ENCODE measurements at places on chromosomes 13 and 19.

DNA sequence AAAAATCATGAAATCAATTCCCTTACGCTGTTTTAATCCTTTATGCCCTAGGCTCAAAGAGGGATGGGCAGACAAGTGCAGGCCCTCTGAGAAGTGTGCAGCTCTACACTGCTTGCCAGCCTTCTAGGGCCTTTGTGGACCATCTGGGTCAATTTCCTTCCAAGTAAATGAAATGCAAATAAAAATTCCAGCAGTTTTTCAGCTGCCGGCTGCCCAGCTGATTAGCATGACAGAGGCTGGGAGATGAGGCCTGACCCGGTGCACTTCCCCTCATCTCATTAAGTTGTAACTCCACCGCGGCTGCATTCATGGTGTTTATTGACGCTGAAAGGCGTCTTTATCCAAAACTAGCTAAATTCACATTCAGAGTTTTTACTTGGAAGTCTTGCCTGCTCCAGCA lies 47.5 kb upstream of the GSX1 start:
- DNase-seq, result no peak

- no peak for DNase-seq
Measured at GRCh38 chr19:53007200-53007599, 6.5 kb upstream of the ERVV-1 start.

GRCh38 chr19:13723206-13723605 lies 41.1 kb upstream of the MRI1 start:
- DNase-seq, result no peak

GRCh38 chr13:30880151-30880855 lies 25.8 kb upstream of the MEDAG start:
- DNase-seq, result no peak

- no peak for DNase-seq
Measured at GRCh38 chr19:44683434-44684210, 12.3 kb downstream of the CEACAM19 start.

- DNase-seq, result no peak
Measured at GRCh38 chr13:46615888-46616531, 63.0 kb downstream of the LRCH1 start.

DNA sequence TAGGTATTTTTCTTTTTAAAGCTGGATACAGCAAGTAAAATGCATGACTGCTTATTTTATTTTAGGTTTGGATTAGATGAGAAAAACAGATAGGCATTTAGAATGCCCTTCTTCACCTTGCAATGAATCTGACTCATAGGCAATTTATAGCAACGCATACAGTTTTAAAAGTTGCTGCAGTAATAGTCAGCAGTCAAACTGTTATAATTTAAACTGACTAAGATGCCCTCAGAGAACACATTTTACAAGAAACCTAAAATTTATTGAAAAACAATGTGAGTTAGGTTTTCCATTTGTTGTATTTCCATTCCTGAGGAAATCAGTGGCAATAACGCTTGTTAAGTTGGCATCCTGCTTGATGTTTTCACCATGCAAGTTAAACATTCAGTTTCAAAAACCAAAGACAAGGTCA lies 1128.2 kb upstream of the PCDH9 start:
- DNase-seq, result no peak

GRCh38 chr13:95254339-95254738 lies 46.9 kb downstream of the ABCC4 start:
- DNase-seq, result no peak

DNA sequence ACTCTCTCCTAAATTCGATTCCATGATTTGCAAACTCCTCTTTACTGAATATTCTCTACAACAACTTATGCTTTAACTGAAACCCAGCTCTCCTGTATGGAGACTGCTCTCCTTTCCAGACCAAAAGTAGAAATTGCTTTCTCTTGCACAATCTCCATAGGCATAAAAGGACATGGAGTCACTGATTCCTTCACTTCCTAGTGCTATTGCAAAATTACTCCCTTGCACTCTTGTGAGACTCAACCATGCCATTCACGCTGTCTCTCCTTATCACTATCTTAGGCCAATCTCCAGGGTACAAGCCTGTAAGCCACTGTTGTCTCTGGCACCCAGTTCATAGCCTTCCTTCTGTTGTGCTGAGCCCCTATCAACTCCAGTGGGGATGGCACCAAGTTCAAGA lies 30.6 kb downstream of the SERPINE3 start:
- DNase-seq, result no peak

GRCh38 chr13:109974354-109974753 lies 188.0 kb upstream of the IRS2 start:
- no peak for DNase-seq

DNA sequence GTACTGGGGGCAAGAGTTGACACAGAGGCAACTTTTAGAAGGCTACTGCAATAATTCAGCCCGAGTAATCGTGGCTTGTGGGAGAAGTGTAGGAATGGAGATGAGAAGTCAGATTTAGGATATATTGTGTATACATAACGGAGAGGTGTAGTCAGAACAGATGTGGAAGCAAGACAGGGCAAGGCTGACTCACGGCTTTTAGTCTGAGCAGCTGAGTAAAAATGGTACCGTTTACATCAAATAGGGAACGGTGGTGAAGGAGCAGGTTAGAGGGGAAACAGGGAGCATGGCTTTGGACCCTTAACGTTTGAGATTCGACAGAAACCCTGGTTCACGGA lies 796 bp upstream of the LSM14A start:
- DNase-seq, result peak; percentile 43

- no peak for DNase-seq
Measured at GRCh38 chr19:5742051-5742450, 21.6 kb downstream of the CATSPERD start.

- DNase-seq, result no peak
Measured at GRCh38 chr13:35769812-35770211, 293.3 kb upstream of the MAB21L1 start.

DNA sequence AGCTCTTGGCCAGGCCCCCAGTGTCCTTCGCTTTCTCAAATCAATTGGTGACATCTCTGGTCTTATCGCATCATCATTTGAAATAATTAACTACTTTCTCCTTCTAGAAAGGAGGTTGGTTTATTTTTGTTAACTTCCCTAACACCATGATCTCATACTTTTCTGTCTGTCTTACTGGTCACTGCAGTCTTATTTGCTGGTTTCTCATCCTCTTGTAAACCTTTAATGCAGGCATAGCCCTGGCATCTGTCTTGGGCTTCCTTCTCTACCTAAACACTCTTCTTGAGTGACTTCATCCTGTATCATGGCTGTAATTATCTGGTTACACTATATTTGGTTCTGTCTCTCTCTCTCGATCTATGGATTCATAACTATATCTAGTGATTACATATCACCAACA lies 152.8 kb downstream of the CYSLTR2 start:
- DNase-seq, result no peak

DNA sequence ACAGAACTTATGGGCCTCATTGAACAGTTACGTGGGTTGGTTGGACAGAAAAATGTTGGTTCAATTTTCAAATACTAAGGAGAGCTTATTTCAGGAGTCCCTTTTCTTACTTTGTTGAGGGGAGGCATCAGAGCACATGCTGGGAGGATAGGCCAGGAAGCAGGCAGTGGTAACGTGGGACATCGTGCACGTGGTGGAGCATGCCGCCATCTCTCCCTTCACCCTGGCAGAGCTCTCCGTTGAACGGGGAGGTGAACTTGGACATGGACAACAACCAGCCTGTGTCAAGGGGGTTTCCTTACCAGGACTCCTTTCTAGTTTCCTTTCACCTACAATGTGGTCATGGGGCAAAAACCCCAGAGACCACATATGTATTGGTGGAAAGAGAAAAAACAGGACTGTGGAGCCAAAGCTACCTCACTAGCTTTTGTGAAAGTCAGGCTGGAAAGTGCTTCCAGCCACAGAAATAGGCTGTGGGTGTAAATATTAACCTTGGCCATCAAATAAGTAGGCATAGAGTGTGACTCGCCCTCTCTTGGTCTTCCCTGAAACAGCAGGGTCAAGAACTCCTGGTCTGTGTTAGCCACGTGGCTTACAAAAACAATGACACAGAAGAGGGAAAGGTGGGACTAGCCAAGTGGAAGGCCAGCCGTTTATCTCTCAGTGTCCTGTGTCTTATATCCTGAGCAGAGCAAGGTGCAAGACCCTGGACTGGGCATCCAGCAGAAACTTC lies 14.4 kb downstream of the MICOS13 start:
- no peak for DNase-seq

DNA sequence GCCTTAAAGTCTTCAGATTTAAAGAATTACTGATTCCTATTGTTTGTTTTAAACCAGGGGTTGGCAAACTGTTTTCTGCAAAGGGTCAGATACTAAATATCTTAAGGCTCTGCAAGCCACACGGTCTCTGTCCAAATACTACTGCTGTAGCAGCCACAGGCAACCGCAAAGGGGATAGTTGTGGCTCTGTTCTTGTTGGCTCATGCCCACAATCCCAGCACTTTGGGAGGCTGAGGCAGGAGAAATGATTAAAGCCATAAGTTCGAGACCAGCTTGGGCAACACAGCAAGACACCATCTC lies 22.4 kb downstream of the RANBP3 start:
- DNase-seq, result no peak

- no peak for DNase-seq
Measured at GRCh38 chr13:41008349-41008980, 10.7 kb downstream of the ELF1 start.

- DNase-seq, result no peak
Measured at GRCh38 chr13:29065142-29065541, 245.0 kb downstream of the MTUS2 start.

- no peak for DNase-seq
Measured at GRCh38 chr13:95547531-95548167, 4.9 kb upstream of the CLDN10 start.

DNA sequence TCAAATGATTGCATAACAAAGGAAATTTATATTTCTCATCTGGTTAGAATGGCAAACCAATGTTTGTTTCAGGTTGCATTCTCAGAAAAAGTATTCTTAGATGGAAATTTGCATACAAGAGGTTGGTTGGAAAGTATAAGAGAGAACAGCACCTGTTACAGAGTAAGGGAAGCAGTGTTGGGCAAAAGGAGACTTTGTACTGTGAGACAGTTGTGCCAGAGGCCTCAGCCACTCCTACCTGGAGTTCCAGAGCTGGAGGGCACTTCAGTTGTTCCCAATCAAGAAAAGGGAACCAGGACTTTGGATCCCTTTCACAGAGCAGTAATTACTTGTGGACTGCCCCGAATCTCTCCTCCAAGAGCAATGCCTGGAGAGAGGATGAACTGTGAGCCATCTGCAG lies 81.8 kb downstream of the SPRY2 start:
- DNase-seq, result no peak

- DNase-seq, result no peak
Measured at GRCh38 chr19:19938449-19938848, 37.7 kb downstream of the ZNF93 start.

- no peak for DNase-seq
Measured at GRCh38 chr13:113192902-113193301, 15.6 kb downstream of the PCID2 start.

GRCh38 chr13:36709136-36709890 lies 35.5 kb downstream of the SERTM1 start:
- no peak for DNase-seq

DNA sequence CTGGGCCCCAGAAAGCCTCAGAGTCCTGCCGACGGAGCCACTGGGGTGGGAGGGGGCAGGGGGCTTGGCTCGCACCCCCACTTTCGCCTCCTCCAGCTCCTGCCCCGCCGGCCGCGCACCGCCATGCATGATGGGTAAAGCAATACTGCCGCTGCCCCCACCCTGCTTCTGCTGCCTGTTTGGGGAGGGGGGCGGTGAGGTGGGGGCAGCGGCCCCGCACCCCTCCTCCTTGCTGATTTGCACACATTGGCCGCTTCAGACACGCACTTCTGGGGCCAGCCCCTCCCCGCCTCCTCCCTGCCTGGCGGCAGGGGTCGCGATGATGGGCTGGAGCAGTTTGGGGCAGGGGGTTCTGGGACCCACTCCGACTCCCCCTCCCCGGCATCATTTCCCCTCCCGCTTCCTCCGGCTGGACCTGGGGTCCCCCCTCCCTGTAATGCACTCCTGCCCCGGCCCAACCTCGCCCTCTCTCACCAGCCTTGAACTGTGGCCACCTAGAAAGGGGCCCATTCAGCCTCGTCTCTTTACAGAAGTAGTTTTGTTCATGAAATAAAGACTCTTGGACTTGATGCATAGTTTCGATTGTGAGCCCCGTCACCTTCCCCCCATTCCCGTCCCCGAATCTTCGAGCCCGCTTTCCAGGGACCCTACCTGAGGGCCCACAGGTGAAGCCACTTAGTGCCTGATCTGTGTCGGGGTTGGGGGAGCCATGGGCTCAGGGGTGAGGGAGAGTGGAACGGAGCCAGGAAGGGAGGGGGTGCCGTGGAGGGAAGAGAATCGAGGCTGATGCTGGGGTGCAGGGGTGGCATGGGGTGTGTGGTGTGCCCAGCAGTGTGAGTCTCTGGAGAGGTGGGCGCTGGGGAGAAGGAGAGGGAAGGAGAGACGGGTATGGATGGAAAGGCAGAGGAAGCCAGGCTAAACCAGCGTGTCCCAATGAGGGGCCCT lies 1.4 kb upstream of the HPN start:
- no peak for DNase-seq

DNA sequence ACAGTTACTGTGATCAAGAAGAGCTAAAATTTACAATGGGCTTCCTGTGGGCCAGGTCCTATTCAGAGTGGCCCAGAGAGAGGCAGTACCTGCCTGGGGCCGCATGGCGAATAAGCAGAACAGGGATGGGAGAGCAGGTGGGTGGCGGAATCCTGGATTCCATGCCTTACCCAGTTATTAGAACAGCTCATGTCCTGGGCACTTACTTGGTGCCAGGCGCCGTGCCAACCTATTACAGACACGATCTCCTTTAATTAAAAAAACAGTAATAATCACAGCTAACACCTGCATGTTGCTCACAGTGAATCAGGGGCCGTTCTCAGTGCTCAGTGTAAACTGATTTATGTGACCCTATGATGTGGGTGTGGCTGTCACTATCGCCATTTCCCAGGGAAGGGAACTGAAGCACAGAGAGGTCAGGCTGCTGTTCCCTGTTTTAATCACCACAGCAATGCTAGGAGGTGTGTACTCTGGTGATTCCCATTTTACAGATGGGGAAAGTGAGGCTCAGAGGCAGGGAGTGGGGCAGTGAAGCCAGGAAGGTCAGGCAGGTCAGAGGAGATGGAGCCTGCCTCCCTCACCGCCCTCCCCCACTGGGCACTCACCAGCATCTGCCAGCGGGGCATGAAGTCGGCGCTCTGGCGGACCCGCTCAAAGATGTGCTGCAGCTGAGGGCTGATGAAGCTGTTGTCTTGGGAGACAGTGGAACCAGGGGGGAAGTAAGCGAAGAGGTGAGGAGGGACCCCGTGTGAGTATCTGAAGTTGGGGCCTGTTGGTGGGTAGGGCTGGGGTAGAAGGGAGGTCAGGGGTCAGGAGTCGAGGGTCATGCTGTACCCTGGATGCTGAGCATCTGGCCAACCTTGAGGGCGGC lies 12.0 kb downstream of the COQ8B start:
- DNase-seq, result no peak

DNA sequence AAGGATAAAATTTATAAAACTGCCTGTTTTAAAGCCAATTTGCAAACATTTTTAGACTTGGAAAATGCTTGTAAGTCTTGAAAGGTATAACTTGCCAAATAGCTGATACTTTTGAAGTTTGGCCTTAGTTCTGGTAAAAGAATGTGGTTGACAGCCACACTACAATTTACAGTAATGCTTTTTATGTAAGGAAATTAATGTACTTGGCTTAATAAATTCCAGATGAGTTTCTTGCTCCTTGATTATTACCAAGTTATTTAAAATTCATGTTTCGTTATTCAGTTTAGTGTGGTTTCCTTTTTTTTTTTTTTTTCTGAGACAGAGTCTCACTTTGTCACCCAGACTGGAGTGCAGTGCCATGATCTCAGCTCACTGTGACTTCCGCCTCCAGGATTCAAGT lies 14.9 kb downstream of the LMO7 start:
- DNase-seq, result no peak

- DNase-seq, result no peak
Measured at GRCh38 chr19:54439174-54439851, 9.7 kb upstream of the LENG8 start.

- no peak for DNase-seq
Measured at GRCh38 chr13:72160977-72161376, 294.0 kb upstream of the DACH1 start.
